Pancreas (tissue), 10 donors: ENCODE measurements at places on chromosomes 6 and 20. TPM values are rescaled to one million over a fixed set of nuclear protein-coding genes. Genes with fewer than 3 reads are reported as not detected.

The MICAL1 gene
- polyA plus RNA-seq: 36.3 TPM

DNA sequence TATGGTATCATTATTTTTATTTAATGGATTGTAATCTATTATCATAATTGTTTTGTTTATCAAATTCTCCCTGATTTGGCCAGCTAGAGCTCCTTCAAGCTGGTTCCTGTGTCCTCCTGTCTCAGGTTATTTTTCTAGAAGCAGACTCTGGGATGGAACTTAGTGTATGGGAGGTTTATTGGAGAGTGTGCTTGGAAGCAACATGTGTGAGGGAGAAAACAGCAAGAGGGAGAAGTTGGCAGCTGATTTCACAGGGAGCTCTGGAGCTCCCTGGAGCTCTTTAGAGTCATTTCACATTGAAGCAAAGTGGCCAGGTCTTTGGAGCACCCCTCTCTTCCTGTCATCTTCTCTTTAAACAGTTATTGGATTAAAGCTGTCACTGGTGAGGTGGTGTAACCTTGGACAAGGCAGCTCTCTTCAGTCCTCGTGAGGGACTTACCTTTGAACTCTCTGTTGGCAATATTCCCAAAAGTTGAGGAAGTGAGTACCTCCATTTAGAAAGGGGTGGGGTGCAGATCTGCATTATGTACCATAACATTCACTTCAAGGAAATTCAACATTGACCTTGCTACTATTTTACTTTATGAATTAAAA lies 103.6 kb downstream of the PHF3 start:
- no peaks in the 10 kb centered on the region for H3K36me3 ChIP-seq
- no peaks in the 10 kb centered on the region for H3K27me3 ChIP-seq
- no peak for DNase-seq
- no peaks in the 10 kb centered on the region for H3K4me1 ChIP-seq
- no peak overlapping the region for H3K27ac ChIP-seq
- H3K4me3 ChIP-seq: no peak overlapping the region

DNA sequence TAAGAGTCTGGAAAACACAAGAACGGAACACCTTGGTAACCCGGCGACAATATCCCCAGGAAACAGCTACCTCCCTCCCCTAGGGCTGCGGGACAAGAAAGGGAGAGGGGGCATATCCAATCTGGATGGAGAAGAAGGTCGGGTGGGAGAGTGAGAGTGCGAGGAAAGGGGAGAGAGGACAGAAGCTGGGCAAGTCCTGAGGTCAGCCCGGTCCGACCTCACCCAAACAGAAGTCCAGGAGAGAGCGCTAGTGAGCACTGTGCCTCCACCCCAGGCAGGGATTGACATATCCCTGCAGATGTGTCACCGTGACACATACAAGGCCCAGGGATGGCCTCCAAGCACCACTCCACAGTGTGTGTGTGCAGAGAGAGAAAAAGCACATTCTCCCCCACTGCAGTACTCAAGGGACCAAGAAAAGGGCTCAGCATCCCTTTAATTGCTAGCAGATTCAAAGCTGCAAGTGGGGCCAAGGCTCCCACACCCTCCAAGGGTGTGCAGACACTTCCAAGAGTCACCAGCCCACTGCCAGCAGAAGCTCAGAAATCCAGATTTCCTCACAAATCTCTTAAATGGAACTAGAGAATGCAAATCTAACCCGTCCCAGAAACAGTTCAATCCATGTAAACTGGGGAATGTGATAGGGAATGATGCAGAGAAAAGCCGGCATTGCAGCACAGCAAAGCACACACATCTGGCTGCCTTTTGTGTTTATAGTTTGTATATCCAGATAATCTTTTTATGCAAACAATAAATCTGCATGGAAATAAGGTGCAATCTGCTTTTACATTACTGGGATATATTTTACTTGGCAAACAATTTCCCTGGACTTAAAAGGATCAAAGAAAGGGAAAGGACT lies 3.1 kb downstream of the PXDC1 start:
- no peaks in the 10 kb centered on the region for H3K27me3 ChIP-seq
- DNase-seq: peak; percentile 34

- peaks cover 5% of the 10 kb centered on the region for H3K4me1 ChIP-seq
- H3K27ac ChIP-seq: no peak overlapping the region
- no peak for DNase-seq
Observed at GRCh38 chr6:111530218-111530617, 47.2 kb upstream of the REV3L start.
